Activated CD8-positive, alpha-beta memory T cell treated with anti-CD3 and anti-CD28 coated beads for 24 hours (primary cell): ENCODE measurements at places on chromosomes 4 and X.

DNA sequence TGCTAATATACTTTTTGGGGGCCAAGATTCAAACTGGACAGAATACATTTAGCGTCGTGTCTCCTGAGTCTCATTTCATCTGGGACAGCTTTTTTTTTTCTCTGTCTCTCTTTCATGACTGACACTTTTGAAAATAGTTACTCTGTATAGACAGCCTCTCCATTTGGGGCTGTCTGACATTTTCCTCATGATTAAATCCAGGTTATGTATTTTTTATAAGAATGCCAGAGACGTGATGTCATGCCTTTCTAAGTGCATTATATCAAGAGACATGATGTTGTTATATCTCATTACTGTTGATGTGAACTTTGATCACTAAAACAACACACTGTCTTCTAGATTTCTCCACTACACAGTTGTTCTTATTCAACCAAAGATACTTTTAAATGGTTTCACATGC is 199.0 kb downstream of the BANK1 start:
- DNase-seq: no peak

DNA sequence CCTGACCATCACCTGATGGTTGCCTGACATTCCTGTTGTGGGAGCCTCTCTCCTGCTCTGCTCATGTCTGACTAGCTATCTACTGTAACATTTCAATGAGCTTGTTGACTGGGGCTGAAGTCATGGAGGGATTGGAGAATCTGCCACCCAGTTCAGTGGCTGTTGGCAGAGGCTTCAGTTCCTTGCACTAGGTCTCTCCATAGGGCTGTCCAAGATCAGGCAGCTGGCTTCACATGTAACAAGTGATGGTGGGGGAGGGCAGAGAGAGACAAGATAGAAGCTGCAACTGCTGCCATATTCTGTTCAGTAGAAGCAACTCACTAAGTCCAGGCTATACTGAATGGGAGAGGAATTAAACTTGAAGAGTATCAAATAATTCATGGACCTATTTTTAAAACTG is 14.1 kb upstream of the CCNI start:
- no peak for DNase-seq

- no peak for DNase-seq
Observed at GRCh38 chrX:43589735-43590134, 66.4 kb upstream of the MAOA start.

DNA sequence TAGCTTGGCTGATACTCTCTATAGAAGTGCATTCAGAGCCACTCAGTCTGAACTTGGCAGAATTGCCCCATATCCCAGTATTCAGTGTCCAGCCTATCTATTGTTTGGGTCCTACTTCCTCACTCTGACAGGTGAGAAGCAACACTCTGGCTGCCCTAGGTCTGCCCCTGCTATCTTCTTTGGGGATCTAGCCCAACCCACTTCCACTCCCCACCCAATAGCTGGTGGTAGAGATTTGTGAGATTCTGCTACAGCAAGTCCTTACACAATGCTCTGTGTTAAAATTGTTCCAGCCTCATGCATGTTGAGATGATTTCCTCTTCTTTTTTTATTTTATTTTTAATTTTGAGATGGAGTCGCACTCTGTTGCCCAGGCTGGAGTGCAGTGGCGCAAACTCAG is 67.6 kb downstream of the TRIM2 start:
- no peak for DNase-seq

DNA sequence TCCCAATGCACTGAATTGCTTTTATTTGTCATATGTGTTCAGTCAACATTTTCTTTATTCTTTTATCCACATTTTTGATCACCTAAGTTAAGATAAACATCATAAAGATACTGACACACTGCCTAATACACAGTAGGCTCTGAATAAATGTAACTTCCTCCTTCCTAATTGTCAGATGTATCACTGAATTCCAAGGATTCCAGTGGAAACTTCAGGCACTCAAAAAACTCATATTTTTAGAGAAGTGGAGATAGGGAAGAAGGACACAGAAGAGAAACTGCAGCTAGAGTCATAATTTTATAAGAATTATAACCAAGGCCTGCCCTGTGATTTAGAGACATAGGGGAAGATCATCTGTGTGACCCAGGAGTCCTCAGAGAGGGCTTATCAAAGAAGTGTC is 753.3 kb downstream of the ADGRL3 start:
- DNase-seq: no peak

DNA sequence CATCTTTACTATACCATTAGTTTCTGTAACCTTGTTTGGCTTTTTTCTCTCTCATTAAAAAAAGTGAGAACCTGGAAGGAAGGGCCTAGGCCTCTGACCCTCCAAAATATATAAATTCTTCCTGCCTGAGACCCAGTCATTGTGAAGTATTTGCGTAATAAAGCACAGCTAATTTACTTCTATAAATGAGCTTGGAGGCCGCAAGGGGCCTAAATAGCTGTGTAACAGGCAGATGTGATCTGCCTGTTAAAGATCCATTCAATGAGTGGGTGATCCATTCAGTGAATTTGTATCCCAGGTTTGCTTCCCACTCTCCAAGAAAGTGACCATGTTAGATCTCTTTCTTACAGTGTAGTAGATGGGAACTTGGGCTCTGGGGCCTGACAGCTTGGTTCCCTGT is 595 bp upstream of the PYURF start:
- DNase-seq: no peak

GRCh38 chr4:149223659-149224058 is 592.0 kb downstream of the IQCM start:
- DNase-seq: no peak
